Activated T-cell treated with anti-CD3 and anti-CD28 coated beads for 4 hours (primary cell): ENCODE measurements at places on chromosomes 7 and 10.

DNA sequence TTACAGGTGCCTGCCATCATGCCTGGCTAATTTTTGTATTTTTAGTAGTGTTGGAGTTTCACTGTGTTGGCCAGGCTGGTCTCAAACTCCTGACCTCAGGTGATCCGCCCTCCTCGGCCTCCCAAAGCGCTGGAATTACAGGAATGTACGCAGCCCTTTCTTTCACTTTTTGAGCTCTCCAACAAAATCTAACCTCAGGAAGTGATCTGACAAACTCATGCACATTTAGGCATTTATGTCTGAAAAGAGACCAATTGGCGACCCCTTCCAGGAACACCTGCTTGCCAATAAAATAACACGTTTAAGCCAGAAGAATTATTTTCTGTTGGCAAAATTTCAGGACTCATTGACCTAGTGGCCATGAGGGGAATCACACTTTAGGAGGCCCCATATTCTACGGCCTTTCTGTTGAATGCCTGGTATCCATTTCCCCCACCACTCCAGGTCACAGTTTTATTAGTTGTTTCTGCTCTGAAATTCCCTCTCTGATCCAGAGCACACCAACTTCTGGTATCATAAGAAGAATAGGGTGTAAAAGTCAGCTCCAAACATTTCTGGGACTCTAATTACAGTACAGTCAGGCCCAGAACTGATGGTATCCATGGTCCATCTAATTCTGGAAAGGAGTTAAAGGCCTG lies 65.8 kb upstream of the FRMD4A start:
- DNase-seq, result no peak

- peak; percentile 46 for DNase-seq
Observed at GRCh38 chr10:26860102-26860442, 686 bp downstream of the ABI1 start.

DNA sequence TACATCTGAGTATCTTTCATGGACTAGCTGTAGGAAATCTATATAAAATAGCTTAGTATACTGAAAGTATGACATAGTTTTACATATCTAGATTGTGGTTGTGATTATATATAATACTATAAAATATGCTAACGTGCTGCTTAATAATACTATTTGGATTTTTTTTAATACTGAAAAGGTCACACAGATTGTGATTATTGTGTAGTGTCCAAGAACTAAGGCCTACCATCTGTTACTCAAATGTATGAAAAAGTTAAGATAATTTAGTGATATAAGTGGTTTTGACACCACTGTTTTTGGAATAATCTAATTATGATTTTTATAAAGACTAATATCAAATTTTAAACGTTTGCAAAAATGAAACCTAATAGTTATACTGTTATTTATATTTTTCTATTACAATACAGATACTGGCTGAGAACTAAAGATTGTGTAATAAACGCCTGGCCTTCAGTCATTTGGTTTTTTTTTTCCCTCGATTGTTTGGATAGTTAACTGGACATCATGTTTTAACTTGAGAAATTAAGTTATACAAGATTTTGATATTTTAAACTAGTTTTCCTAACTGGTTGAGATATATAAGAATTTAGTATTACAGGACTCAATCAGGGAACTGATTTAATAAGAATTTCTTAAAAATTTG lies 12.6 kb downstream of the PTEN start:
- no peak for DNase-seq

GRCh38 chr7:157700231-157701005 lies 363.6 kb downstream of the DNAJB6 start:
- DNase-seq, result no peak

GRCh38 chr7:37942934-37943610 lies 22.6 kb downstream of the EPDR1 start:
- no peak for DNase-seq

GRCh38 chr10:1044146-1044545 lies 4.8 kb downstream of the IDI1 start:
- DNase-seq, result no peak

DNA sequence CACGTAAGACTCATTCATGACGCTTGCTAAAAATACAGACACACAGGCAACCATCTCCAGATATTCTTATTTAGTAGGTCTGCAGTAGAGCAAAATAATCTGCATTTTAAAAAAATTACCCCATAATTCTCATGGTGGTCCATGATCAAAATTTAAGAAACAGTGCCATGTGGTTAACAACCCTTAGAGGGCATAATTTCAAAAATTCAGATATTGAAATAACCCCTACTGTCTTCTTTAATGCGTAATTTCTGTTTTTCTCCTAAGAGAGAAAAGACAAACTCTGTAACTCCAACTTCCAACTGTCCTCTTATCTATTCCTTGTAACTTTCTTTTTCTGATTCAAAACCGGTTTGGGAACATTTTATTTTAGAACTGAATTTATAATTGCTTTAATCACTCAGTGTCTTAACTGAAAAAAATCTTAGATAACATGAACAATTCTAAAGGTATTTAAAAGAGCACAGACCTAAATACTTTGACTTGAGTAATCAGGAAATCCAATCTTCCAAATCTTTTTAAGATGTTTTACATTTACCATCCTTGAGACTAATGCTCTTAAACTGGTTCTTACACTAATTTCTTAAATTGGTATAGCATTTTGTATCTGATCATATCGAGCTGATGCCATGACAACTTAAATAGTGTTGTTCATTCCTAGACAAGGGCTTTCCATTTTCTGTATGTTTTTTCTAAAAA lies 148.0 kb downstream of the GALNT11 start:
- no peak for DNase-seq

DNA sequence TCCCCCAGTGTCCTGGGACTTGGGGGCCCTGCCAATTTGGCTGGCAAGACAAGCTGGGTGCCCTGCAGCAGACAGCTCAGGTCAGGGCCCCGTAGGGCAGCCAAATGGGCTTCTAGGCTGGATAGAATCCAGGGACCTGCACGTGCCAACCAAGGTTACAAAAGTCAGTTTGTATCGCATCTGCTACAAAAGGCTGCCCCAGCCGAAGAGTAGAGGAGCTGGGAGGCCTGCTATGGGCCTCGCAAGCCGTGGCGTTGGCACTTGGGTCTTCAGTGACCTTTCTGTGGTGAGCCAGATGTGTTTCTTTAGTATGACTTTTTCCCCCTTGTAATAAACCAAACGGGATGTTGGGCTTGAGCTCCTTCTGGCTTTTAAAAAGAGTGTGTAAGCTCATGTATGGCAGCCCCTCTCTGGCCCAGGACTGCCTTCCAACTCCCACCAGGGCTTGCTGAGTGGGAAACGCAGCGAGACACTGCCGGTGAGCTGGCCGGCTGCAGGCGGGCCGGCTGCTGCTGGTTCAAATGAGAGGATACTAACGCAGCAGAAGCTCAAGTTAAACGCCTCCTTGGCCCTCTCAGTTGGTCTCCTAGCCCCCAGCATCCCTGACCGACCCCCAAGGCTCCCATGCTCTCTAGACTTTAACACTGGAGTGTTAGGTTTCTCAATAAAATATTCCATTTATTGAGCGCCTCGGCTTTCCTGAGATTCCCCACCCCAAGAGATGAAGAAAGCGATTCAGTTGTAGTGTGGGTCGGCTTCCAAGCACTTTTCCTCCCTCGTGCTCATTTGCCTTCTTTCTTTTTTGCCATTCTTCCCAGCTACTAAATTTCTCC lies 3.1 kb upstream of the HOXA10 start:
- DNase-seq, result no peak

DNA sequence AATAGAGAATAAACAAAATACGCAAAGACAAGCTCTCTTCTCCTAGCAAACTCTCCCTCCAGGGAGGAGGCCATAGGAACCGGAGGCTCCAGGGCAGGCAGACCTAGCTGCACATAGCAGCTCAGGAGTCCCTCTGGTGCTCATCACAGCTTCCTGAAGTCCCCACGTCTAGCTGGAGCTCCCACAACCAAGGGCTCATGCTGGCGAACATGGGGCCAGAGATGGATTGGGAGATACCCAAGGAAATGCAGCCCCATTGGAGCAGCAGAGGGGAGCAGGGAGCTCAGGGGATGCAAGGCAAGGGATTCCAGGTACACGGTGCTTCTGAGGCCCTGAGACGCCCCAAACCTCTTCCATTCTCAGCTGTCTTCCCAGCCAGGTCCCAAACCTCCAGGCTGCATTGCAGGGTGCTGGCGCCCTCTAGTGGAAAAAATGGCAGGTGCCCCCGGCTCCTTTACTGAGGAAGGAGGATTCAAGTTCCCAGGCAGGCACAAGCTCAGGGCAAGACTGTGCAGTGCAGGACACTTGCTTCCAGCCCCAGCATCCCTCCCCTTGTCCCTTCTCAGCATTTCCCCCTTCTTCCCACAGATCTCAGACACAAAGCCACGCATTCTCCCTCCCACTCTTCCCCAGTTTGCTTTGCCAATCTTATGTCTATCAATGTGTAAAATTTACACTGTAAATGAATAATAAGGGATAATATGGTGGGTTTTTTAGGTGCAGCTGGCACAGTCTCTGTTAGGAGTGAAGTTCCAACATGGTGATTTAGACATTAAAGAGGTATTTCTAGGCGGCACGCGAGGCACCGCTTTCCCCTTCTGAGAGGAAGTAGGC lies 46.2 kb downstream of the GPAM start:
- peak; percentile 40 for DNase-seq

DNA sequence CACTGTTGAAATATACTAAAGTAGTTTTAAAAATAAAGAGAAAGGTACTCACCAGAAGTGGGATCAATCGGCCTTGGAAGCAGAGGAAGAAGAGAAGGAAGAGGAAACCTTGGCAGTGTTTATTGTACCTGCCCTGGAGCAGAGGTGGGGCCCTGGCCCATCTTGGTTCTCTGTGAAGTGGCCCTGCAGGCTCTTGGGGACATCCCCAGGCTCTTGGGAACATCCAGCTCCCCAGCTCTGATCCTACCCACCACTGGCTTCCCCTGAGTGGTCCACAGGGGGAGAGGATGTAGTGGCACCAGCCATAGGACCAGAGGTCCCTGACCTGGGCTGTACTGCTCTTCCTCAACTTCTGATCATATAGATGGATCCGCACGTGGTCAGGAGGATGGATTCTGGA lies 22.3 kb upstream of the RET start:
- no peak for DNase-seq

DNA sequence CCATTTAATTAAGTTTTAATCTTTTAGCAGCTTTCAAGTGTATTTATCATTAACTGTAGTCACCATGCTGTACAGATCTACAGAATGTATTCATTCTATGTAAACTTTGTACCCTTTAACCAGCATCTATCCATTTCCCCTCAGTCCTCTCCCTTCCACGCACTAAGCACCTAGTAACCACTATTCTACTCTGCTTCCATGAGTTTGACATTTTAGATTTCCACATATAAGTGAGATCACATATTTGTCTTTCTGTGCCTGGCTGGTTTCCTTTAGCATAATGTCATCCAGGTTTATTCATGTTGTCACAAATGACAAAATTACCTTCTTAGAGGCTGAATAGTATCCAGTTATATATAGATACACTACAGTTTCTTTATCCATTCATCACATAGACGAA lies 79.7 kb downstream of the BTAF1 start:
- DNase-seq, result no peak

DNA sequence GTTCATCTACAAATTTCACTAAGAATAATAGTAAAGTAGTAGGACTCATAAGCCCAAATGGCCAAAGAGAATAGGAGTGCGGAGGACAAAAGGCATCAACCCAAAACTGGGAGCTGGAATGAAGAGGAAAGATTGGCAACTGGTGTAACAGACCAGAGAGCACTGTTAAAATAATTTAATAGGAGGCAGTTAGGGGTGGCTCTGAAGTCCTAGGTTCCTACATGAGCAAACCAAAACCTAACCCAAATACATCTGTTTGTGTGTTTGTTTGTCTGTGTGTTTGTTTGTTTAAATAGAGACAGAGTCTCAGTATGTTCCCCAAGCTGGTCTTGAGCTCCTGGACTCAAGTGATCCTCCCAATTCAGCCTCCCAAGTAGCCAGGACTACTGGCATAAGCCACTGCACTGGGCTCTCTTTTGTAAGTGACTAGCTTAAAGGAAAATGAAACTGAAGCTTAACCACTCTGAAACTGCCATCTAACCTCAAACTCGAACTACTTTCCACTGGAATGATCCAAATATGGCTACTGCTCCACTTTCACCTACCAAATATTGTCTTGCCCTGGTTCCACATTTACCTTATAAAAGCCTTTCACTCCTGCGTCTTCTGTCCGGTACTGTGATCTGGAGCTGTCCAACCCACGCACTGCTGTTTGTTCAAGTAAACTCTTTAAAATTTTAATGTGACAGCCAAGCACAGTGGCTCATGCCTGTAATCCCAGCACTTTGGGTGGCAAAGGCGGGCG lies 94.9 kb downstream of the AKR1D1 start:
- no peak for DNase-seq

DNA sequence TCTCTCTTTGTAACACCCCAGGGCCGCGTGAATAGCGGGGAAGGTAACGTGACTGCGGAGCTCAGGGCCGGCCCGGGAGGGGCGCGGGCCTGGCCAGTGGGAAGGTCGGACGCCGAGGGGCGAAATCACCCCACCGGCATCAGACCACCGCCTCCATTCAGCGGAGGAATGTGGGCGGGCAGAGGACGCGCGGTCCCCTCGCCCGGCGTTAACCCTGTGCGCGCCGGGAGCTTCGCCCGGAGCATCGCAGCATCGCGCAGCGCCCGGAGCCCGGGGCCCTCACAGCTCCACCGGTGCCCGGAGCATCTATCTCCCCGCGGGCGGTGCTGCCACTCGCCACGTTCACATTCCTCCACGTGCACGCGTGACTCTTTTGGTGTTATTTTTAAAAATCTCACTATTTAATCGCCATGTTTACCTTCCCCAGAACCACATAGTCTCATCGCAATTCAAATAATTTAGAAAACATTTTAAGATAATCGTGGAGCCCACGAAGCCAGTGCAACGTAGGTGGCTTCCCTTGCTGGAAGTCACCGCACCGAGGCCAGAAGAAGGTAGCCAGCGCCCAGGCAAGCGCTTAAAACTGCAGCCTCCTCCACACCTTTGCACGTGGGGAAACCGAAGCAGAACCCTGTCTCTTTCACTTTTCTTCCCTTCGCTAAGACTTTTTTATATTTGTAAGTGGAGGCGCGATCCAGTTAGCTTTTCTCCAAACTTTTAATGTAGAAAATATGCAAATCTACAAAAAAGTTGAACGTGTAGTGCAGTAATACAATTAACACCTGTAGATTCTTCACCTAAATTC lies 21.8 kb downstream of the FGFBP3 start:
- DNase-seq, result peak; percentile 3

DNA sequence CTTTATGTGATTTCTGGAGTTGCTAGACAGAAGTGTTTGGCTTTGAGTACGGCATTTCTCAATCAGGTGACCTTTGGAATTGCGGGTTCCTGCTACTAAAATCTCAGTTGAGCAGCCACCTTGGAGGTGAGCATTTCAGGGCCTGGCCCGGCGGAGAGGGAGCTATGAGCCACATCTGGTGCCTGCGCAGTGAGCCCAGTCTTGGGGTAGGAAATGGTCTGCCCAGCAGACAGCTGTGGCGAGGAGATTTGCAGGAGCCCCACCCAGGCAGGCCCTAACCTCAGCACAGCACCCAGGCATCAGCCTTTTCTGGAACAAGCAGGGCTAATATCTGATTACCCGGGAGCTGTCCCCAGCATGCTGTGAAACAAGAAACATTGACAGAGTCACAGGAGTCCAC lies 547.9 kb upstream of the FOXK1 start:
- no peak for DNase-seq

GRCh38 chr10:84654671-84655070 lies 326.3 kb downstream of the CCSER2 start:
- no peak for DNase-seq

GRCh38 chr7:3951316-3952055 lies 650.4 kb downstream of the SDK1 start:
- no peak for DNase-seq
